ENCODE measurements at places on chromosomes 7 and 10. TPM values are rescaled to one million over a fixed set of nuclear protein-coding genes. Genes with fewer than 3 reads are reported as not detected.

DNA sequence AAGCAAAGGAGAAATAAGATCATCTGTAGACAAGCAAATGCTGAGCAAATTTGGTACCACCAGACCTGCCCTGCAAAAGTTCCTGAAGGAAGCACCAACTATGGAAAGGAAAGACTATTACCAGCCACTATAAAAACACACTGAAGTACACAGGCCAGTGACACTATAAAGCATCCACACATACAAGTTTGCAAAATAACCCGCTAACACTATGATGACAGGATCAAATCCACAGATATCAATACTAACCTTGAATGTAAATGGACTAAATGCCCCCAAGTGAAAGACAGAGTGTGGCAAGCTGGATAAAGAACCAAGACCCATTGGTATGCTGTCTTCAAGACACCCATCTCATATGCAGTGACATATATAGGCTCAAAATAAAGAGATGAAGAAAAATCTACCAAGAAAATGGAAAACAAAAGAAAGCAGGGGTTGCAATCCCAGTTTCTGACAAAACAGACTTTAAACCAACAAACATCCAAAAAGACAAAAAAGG is 18.2 kb upstream of the PDK4 start:
- no peak overlapping the region for H3K4me3 ChIP-seq
- no peaks in the 10 kb centered on the region for H3K36me3 ChIP-seq
- no peak for DNase-seq
- H3K4me1 ChIP-seq: no peaks in the 10 kb centered on the region
- no peak overlapping the region for H3K27ac ChIP-seq
- H3K27me3 ChIP-seq: peaks cover 22% of the 10 kb centered on the region

DNA sequence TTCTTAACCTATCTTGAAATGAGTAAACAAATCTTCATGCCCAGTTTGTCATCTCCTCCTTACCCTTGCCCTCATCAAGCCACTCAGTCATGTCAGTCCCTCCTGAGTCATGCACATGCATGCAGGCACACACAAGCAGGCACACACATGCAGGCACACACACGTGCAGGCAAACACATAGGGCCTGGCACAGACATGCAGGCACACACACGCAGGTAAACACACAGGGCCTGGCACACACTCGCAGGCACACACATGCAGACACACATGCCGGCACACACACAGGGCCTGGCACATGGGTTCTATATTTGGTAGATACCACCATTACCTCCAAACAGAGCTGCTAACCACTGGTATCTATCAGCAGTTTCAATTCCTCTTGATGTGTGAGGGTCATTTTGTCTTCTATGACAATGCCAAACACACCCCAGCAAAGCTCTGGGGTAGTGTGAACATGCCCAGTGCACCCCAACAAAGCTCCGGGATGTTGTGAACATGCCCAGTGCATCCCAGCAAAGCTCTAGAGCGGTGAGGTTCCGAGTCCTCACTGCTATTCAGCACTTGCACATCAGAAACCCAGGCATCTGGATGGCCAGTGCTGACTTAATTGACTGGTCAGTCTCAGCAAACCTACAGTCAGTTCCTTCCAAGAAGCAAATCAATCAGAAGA is 563.8 kb downstream of the PTPRN2 start:
- no peak overlapping the region for H3K27ac ChIP-seq
- H3K4me3 ChIP-seq: no peak overlapping the region
- H3K4me1 ChIP-seq: peaks cover 30% of the 10 kb centered on the region
- no peaks in the 10 kb centered on the region for H3K36me3 ChIP-seq
- no peaks in the 10 kb centered on the region for H3K27me3 ChIP-seq

GRCh38 chr10:43461950-43462349 is 25.0 kb downstream of the ZNF487 start:
- no peak overlapping the region for H3K4me3 ChIP-seq
- peaks cover 7% of the 10 kb centered on the region for H3K4me1 ChIP-seq
- no peaks in the 10 kb centered on the region for H3K27me3 ChIP-seq
- H3K27ac ChIP-seq: no peak overlapping the region
- H3K36me3 ChIP-seq: no peaks in the 10 kb centered on the region

- no peak overlapping the region for H3K27ac ChIP-seq
- H3K4me3 ChIP-seq: no peak overlapping the region
- DNase-seq: no peak
- no peaks in the 10 kb centered on the region for H3K4me1 ChIP-seq
- H3K36me3 ChIP-seq: peaks cover 7% of the 10 kb centered on the region
Observed at GRCh38 chr10:20474064-20474463, 423.0 kb downstream of the NEBL start.

DNA sequence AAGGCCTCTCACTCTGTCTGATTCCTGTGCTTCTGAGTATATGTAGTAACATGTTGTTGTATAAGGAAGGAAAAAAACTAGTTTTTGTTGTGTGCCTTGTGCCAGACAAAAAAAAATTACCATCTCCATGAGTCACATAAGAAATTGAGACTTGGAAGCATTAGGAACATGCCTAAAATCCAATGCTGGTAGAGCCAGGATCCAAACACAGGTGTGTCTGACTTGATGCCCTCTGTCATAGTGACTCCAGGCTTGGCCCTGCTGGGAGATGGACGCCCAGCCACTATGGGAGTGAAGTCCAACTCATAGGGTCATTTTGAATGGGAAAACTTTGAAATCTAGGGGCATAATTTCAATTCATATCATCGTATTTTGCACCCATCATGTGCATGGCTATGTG is 38.0 kb downstream of the PYROXD2 start:
- no peak for DNase-seq
- no peaks in the 10 kb centered on the region for H3K36me3 ChIP-seq
- H3K4me1 ChIP-seq: peaks cover 9% of the 10 kb centered on the region
- no peaks in the 10 kb centered on the region for H3K27me3 ChIP-seq
- H3K27ac ChIP-seq: no peak overlapping the region

DNA sequence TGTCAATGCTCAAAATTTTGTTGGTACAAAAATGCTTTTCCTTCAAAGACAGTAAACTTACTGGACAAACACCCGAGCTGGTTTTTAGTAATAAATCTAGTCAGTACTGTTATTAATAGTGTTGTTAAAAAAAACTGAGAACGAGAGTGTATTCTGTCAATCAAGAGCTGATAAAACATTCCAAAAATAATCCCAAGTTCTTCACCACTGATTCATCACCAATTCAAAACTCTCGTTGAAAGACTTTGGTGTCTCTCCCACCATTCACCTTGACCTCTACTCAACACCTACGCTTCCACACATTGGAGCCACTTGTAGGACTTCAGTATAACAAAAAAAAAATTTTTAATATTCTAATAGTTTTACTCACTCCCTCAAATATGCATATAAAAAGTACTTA is 279.2 kb downstream of the PARD3 start:
- DNase-seq: no peak
- H3K4me3 ChIP-seq: no peak overlapping the region
- no peaks in the 10 kb centered on the region for H3K27me3 ChIP-seq
- no peaks in the 10 kb centered on the region for H3K36me3 ChIP-seq
- H3K4me1 ChIP-seq: peaks cover 16% of the 10 kb centered on the region

- DNase-seq: no peak
- H3K4me1 ChIP-seq: peaks cover 7% of the 10 kb centered on the region
- H3K4me3 ChIP-seq: no peak overlapping the region
- no peaks in the 10 kb centered on the region for H3K36me3 ChIP-seq
Observed at GRCh38 chr10:84135836-84136235, 3.5 kb upstream of the GHITM start.

- no peaks in the 10 kb centered on the region for H3K36me3 ChIP-seq
- no peak overlapping the region for H3K4me3 ChIP-seq
- no peak overlapping the region for H3K27ac ChIP-seq
- no peak for DNase-seq
Observed at GRCh38 chr7:47322731-47323130, 259.2 kb downstream of the TNS3 start.

DNA sequence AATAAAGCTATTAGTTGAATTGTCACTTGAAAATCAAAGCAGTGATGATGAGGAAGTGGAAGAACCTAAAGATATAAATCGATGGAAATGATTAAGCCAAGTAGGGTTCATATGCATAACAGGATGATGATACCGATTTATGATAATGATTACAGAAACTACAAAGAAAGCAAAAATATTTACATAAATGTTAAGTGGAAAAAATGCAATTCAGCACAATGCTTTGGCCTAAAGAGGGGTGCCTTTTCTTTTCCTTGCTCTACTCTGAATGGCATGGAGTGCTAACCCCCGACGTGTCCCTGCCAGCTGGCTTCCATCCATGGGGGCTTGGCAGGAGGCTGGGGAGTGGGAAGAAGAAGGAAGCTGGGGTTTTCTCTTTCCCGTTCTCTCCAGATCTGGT is 240.3 kb downstream of the GATA3 start:
- H3K27ac ChIP-seq: no peak overlapping the region
- no peak overlapping the region for H3K4me3 ChIP-seq
- H3K36me3 ChIP-seq: no peaks in the 10 kb centered on the region
- peaks cover 31% of the 10 kb centered on the region for H3K4me1 ChIP-seq
- DNase-seq: no peak

DNA sequence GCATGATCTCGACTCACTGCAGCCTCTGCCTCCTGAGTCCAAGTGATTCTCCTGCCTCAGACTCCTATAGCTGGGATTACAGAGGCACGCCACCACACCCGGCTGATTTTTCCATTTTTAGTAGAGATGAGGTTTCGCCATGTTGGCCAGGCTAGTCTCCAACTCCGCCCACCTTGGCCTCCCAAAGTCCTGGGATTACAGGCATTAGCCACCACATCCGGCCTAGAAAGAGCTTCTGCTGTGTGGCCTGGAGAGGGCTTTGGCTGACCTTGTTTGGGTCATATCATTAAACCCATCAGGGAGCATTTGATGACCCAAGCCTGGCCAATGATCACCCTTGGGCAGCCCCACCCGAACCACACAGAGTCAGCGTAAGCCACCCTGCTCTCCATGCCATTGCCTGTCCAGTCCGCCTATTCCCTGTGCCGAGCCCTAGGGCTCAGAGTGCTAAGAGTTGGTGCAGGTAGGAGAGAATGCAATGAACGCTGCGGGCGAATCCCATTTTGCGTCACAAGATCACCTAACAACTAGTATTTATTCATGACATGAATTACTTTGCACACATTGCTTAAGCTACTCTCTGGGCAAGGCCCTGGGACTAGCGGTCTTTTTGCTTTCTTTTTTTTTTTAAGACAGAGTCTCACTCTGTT is 22.3 kb upstream of the GDI2 start:
- no peak overlapping the region for H3K27ac ChIP-seq
- no peaks in the 10 kb centered on the region for H3K36me3 ChIP-seq
- no peaks in the 10 kb centered on the region for H3K27me3 ChIP-seq
- DNase-seq: no peak

GRCh38 chr10:44857363-44858016 is 53.6 kb upstream of the TMEM72 start:
- peaks cover 25% of the 10 kb centered on the region for H3K4me1 ChIP-seq
- DNase-seq: peak; percentile 91
- peaks cover 18% of the 10 kb centered on the region for H3K27me3 ChIP-seq
- no peaks in the 10 kb centered on the region for H3K36me3 ChIP-seq
- no peak overlapping the region for H3K27ac ChIP-seq
- no peak overlapping the region for H3K4me3 ChIP-seq

DNA sequence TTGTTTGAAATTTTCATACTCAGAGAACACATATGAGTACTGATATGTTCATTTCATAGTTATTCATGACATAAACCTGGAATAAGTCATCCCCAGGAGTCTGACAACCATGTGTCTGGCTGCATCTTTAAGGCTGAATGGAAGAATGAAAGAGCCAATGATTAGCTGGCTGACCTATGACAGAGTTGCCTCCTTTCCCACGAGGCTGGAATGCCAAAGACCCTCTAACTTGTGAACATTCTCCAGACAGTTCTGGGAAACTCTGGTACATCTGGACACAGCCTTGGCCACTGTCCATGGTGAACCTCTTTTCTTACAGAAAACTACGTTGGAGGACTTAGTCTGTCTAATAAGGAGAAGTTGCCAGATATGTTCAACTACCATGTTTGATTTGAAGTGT is 380.8 kb upstream of the MKI67 start:
- H3K4me1 ChIP-seq: peaks cover 15% of the 10 kb centered on the region
- H3K27ac ChIP-seq: no peak overlapping the region

- H3K4me3 ChIP-seq: no peak overlapping the region
- H3K27me3 ChIP-seq: no peaks in the 10 kb centered on the region
- H3K4me1 ChIP-seq: peaks cover 18% of the 10 kb centered on the region
- H3K36me3 ChIP-seq: no peaks in the 10 kb centered on the region
Observed at GRCh38 chr10:104036069-104036384, 49.7 kb downstream of the COL17A1 start.

DNA sequence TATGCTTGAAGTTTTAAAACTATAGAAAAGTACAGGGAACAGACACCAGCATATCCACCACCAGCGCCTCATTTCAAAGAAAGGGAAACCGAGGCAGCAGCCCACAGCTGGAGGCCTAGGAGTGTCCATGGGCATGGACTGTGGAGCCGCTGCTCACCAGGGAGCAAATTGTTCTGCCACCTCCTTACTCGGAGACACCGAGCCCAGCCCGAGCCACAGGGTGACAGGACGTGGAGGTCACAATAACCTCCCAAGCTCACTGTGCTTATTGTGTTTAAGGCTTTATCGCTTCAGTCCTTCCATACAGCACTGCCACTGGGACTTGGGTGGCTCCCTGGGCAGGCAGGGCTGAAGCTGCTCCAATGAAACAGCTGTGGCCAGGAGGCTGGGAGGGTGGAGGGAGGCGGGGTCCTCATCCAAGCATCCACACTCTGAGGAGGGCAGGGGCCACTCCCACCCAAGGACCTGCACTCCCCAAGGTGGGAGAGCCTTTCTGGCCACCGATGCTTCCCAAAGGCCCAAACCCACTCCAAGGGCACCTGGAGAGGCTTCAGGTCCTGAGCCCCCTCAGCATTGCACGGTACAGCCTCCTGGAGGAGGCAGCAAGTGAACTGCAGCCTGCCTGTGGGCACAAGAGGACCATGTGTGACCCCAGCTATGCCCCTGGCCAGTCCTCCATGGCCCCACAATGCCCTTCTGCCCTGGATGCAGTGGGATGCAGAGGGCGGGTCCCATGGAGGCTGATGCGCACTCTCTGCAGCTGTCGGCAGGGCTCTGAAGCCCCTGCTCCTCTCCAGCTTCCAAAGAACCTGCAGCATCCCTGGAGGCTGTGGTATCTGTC is 38.7 kb upstream of the RET start:
- H3K27me3 ChIP-seq: no peaks in the 10 kb centered on the region
- no peaks in the 10 kb centered on the region for H3K4me1 ChIP-seq
- H3K27ac ChIP-seq: no peak overlapping the region
- no peak for DNase-seq
- peaks cover 2% of the 10 kb centered on the region for H3K36me3 ChIP-seq

Gene SPDYE1
- total RNA-seq: not detected

Gene ARID5B
- 1.8 TPM for total RNA-seq

Gene WASHC2C
- total RNA-seq: 24.6 TPM

Gene CYP2C9
- total RNA-seq: not detected

Gene THSD7A
- total RNA-seq: 0.22 TPM

All from neural progenitor cell (in vitro differentiated cells).